ENCODE measurements at places on chromosomes 5 and 9. TPM values are rescaled to one million over a fixed set of nuclear protein-coding genes. Genes with fewer than 3 reads are reported as not detected.

DNA sequence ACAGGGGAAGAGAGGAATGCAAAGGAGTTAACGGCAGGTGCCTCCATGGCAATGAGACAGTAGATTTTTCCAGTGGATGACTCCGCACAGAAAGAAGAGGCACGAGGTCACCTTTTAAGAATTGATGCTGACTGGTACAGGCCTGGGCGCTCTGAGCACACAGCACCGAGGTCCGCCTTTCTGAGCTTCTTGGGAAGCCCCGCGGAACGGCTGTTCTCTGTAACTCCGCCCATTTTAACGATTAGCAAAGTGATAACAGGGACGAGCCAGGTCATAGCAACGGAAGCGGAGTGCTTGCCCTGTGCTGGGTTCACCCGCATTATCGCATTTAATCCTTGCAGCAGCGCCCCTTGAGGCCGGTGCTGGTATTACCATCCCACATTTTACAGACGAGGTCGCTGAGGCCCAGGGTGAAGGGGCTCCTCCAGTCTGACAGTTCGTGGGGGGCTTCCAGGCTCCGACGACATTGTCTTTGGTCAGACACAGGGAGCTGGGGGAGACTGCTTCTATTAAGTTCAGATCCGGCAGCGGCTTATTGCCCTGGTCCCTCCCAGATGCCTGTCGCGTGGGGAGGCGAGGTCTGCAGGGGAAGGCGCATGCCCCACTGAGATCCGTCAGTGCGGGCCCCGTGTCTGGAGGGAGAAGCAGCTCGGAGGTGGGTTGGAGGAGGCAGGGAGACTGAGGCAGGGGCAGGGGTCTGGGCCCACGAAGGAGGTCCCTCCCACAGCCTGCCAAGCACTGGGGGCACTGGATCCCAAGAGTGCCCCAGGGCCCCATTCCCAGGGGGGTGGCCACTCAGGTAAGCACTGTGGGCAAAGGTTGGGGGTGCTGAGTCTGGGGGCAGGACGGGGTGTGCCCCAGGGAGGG, 22.3 kb upstream of the HMCN2 start:
- no peak overlapping the region for H3K27ac ChIP-seq
- H3K36me3 ChIP-seq: no peaks in the 10 kb centered on the region
- no peak for DNase-seq
- peaks cover 10% of the 10 kb centered on the region for H3K4me1 ChIP-seq
- peaks cover 3% of the 10 kb centered on the region for H3K27me3 ChIP-seq

DNA sequence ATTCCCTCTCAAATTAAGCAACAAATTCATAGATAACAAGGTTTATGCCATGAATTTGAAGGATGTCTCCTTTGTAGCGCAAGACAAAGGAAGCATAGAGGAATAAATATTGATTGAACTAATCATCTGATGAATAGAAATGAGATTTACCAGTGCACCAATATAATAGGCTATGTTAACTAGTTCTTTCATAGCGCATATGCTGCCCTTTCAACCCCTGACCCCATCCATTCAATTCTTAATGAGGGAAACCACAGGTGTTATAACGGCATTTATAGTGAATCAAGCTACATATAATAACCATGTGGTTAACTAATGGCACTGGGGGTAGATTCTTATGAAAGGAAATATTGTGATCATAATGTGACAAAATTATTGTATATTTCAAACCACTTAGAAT, 6.5 kb downstream of the RORB start:
- no peak overlapping the region for H3K27ac ChIP-seq
- H3K4me3 ChIP-seq: no peak overlapping the region
- DNase-seq: no peak
- no peaks in the 10 kb centered on the region for H3K36me3 ChIP-seq
- H3K4me1 ChIP-seq: no peaks in the 10 kb centered on the region

DNA sequence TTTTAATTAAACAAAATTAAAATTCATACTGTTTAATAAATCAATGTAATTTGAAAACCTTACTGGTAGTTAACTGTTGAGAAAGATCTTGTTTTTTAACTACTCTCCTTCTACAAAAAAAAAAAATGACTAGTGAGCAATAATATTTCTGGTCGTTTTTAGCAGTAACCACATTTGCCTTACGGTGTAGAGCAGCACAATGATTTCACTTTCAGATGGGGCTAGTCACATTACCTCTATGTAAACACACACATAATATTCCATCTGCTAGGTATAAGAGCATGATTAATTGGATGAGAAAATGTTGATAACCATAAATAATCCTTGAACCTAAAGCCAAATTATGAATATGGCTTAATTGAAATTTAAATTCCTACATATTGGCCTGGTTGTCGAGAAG, 198.1 kb downstream of the CHSY3 start:
- H3K4me1 ChIP-seq: no peaks in the 10 kb centered on the region
- no peak overlapping the region for H3K27ac ChIP-seq
- no peak overlapping the region for H3K4me3 ChIP-seq
- no peaks in the 10 kb centered on the region for H3K36me3 ChIP-seq

DNA sequence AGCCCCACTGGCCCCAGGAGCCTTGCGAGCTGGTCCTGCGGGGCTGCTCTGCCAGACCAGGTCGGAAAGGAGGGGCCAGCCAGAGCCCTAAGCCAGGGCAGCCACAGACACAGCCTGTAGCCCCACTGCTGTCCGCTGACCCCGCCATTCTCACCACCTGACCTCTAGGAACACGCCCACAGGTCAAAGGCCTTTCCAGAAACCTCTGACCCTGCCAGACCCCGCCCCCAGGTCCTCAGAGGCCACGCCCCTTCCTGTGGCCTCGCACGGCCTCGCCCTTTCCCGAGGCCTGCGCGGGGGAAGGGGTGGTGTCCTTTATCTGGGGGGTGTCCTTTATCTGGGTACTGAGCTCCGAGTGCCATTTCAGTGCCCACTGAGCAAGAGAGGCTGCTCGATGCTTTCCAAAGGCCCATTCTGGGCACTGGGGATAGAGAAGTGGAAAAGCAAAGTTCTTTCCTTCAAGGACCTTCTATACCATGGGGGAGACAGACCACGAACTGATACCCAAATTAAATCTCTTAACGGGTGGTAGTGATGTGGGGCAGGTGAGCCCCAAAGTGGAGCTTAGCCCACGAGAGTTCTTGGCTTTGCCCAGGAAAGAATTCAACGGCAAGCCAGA, 46.5 kb downstream of the P4HA2 start:
- no peak for DNase-seq
- H3K4me3 ChIP-seq: no peak overlapping the region
- H3K27ac ChIP-seq: no peak overlapping the region
- no peaks in the 10 kb centered on the region for H3K27me3 ChIP-seq

DNA sequence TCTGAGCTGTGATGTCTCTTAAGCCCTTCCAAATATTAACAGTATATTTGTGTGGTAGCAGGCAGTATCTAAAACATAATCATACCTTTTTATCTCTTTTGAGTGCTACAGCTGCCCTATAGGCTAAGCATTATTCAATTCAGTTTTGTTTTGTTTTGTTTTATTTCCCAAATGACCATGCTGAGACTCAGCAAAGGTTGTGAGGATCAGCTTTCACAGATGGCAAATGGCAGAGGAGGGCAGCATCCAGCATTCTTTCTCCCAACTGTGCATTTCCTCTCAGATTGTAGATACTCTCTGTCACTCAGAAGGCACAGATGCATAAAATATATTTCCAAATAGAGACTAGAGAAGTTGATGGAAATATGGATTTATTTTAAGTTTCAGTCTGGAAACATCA, 90.7 kb downstream of the DAPK1 start:
- H3K27me3 ChIP-seq: peaks cover 4% of the 10 kb centered on the region
- DNase-seq: no peak
- no peaks in the 10 kb centered on the region for H3K36me3 ChIP-seq
- H3K4me3 ChIP-seq: no peak overlapping the region
- H3K4me1 ChIP-seq: no peaks in the 10 kb centered on the region
- H3K27ac ChIP-seq: no peak overlapping the region

DNA sequence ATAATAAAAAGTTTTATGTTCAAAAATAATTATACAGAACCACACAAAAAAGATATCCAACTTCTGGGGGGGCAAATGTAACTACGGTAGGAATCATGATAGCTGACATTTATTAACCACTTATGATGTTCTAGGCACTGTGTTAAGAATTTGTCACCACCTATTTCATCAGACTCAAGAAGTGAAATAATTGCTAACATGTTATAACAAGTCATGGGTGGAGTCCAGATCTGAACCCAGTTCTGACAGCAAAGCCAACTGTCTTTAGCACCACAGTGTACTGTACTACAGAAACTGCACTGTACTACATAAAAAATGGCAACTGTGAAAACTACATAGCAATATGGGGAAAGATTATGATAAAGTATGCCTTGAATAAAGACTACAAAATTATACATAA, 3.0 kb upstream of the SAP30L start:
- H3K36me3 ChIP-seq: peaks cover 6% of the 10 kb centered on the region
- no peak overlapping the region for H3K4me3 ChIP-seq
- DNase-seq: no peak
- no peak overlapping the region for H3K27ac ChIP-seq
- H3K4me1 ChIP-seq: peaks cover 25% of the 10 kb centered on the region
- H3K27me3 ChIP-seq: no peaks in the 10 kb centered on the region

- no peaks in the 10 kb centered on the region for H3K27me3 ChIP-seq
- no peaks in the 10 kb centered on the region for H3K4me1 ChIP-seq
- DNase-seq: no peak
Observed at GRCh38 chr9:126306071-126306647, 20.5 kb upstream of the MVB12B start.

GRCh38 chr5:149853331-149853648, 91.3 kb downstream of the PDE6A start:
- H3K4me1 ChIP-seq: no peaks in the 10 kb centered on the region
- no peak overlapping the region for H3K4me3 ChIP-seq
- no peak overlapping the region for H3K27ac ChIP-seq

GRCh38 chr9:88781628-88782391, 209.5 kb upstream of the S1PR3 start:
- H3K36me3 ChIP-seq: no peaks in the 10 kb centered on the region
- H3K27ac ChIP-seq: no peak overlapping the region
- H3K4me1 ChIP-seq: peaks cover 23% of the 10 kb centered on the region
- DNase-seq: no peak
- H3K27me3 ChIP-seq: no peaks in the 10 kb centered on the region
- no peak overlapping the region for H3K4me3 ChIP-seq

GRCh38 chr9:6272229-6272598, 56.0 kb upstream of the TPD52L3 start:
- H3K4me1 ChIP-seq: peaks cover 10% of the 10 kb centered on the region
- DNase-seq: no peak
- H3K27ac ChIP-seq: no peak overlapping the region

CDH6 gene
- not detected for polyA plus RNA-seq

All from keratinocyte (primary cell).